Naive thymus-derived CD8-positive, alpha-beta T cell (primary cell): ENCODE measurements at places on chromosomes 13 and 19. TPM values are rescaled to one million over a fixed set of nuclear protein-coding genes. Genes with fewer than 3 reads are reported as not detected.

The KLK13 gene
- not detected for total RNA-seq

The ZNF850 gene
- total RNA-seq, result 4.6 TPM

The AMER2 gene
- not detected for total RNA-seq

The MAB21L1 gene
- not detected for total RNA-seq

The CALR3 gene
- total RNA-seq, result not detected

The TMPRSS9 gene
- total RNA-seq, result not detected

The GFY gene
- not detected for total RNA-seq

The LRP3 gene
- total RNA-seq, result not detected

The CEACAM5 gene
- total RNA-seq, result not detected

The SPTBN4 gene
- total RNA-seq, result 0.62 TPM
